Effector CD4-positive, alpha-beta T cell (primary cell): ENCODE measurements at places on chromosomes 1 and 21.

DNA sequence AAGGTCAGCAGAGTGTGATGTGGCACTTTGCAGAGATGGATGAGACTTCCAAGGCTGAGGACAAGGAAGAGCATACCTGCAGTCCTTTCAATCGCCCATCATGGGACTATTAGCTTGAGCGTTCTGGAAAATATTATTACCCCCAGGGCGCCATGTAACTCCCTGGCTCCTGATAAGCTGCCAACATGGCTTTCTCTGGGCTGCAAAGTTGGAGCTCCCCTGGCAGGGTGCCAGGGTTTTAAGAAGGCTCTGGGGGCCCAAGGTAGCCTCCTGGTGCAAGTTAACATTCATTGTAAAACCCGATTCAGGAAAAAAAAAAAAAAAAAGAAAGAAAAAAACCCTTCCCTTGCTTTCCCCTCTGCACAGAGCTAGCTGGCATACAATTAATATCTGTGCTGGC lies 196.7 kb downstream of the PBX1 start:
- no peak for DNase-seq

DNA sequence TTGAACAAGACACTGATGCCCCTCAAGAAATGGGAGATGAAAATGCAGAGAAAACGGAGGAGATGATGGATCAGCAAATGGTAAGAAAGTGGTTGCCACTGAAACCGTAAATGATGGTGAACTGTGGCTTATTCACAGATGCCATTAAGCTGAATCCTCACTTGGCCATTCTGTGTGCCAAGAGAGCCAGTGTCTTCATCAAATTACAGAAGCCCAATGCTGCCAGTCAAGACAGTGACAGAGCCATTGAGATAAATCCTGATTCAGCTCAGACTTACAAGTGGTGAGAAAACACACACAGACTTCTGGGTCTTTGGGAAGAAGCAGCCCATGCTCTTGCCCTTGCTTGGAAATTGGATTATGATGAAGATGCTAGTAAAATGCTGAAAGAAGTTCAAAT lies 52.5 kb downstream of the NBPF6 start:
- DNase-seq: no peak

GRCh38 chr1:197989058-197989457 lies 71.9 kb downstream of the LHX9 start:
- DNase-seq: no peak

DNA sequence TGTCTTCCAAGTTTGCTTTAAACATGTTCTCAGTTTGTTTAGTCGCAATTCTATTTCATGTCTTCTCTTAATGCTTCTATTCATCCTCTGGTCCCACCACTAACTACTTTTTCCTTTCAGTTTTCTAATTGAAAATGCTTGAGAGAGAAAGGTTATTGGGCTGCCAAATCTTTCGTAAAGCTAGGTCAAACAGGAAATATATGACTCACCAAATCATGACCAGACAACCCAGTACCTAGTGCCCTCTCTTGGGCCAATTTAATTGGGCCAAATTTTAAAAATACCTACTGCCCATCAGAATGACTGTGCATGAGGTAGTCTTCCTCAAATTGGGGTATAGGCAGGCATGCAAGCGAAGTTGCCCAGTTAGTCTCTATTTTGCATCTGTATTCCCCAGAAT lies 295.4 kb upstream of the PBX1 start:
- DNase-seq: no peak

DNA sequence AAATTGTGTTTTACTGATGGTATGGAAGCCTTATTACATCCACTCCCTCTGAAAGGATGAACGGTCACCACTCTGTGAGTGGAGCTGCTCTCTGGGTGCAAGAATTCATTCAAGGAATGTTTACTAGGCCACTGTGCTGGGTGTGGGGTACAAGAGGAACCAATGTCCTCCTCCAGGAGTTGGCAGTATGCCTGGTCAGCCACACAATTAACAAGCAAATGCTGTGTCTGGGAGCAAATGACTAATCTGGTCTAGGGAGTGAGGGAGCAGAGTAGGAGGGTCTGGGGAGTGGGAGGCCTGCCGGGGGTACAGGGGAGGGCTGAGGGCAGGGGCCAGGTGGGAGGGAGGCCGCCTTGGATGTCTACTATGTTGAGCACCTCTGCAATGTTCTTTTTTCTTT lies 27.2 kb upstream of the TDRD10 start:
- DNase-seq: no peak

- no peak for DNase-seq
Measured at GRCh38 chr1:231934797-231935196, 308.2 kb downstream of the DISC1 start.

GRCh38 chr1:206776229-206776628 lies 3.9 kb upstream of the IL10 start:
- DNase-seq: no peak

DNA sequence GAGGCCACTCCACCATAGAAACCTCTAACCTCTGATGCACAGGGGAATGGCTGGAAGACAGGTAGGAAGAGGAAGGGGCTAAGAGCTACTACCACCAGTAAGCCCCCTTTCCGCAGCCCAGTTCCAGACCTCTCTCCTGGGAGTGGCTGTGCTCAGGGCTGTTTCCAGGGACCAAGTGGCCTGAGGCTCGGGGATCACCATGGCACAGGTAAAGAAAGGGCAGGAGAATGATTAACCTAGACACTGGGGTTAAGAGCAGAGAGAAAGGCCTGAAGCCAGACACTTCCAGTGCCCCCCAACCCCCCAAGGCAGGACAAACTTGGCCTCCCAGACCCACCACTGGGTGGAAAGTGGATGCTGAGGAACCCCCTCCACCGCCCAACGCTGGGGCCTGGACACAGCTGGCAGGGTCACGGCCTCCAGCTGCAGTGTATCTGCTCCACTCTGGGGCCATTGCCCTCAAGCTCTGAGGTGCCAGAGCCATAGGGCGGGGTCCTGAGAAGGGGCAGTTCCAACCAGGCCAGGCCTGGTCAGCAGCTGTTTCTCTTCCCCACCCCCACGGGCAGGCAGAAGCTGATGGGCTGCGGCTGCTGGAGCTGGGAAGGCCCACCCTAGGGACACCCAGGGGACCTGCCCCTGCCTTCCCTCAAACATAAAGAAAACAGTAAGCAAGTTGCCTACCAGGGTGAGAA lies 2.6 kb downstream of the TAGLN2 start:
- DNase-seq: no peak

- no peak for DNase-seq
Measured at GRCh38 chr1:12548973-12549459, 69.0 kb downstream of the DHRS3 start.

DNA sequence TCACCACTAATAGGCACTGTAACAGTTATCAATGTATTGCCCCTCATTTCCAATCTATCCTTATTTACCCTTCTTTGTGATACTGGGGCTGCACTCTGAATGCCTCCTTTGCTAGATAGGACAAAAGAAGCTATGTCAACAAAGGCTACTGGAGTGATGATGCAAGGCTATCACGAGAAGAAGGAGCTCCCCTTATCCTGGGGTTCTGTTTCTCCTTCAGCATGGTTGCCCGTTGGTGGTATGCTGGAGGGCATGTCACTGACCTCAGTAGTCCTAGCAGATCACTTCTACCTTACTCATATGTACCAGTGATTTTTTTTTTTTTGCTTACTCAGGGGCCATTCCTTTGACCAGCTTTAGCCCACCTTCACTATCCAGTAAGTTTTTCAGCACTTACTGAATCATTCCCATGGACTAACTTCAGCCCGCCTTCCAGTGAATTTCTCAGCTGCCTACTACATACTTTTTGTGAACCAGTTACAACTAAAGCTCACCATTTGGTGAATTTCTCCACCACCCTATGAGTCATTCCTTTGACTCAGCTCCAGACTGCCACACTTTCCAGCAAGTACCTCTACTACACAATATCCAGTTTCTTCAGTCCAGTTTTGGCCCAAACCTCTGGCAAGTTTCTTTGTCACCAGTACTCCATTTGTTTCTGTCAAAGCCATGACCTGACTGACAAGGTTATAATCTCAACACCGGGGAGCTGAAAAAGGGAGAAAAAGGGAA lies 944.5 kb downstream of the KCNT2 start:
- DNase-seq: no peak

GRCh38 chr1:112504001-112504660 lies 4.6 kb upstream of the WNT2B start:
- no peak for DNase-seq

DNA sequence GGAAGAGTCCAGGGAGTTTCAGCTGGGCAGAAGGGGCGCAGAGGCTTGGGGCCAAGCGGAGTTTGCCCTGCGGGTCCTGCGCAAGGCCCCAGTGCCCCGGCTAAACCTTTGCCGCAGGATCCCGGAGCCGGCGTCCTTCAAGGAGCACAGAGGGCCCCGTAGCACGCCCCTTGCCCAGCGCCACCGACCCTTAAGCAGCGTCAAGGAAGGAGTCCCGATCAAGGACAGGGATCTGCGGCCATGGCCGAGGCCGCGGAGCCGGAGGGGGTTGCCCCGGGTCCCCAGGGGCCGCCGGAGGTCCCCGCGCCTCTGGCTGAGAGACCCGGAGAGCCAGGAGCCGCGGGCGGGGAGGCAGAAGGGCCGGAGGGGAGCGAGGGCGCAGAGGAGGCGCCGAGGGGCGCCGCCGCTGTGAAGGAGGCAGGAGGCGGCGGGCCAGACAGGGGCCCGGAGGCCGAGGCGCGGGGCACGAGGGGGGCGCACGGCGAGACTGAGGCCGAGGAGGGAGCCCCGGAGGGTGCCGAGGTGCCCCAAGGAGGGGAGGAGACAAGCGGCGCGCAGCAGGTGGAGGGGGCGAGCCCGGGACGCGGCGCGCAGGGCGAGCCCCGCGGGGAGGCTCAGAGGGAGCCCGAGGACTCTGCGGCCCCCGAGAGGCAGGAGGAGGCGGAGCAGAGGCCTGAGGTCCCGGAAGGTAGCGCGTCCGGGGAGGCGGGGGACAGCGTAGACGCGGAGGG lies 520 bp downstream of the CLIC6 start:
- DNase-seq: no peak

GRCh38 chr1:202586018-202586821 lies 124.0 kb downstream of the SYT2 start:
- DNase-seq: no peak

DNA sequence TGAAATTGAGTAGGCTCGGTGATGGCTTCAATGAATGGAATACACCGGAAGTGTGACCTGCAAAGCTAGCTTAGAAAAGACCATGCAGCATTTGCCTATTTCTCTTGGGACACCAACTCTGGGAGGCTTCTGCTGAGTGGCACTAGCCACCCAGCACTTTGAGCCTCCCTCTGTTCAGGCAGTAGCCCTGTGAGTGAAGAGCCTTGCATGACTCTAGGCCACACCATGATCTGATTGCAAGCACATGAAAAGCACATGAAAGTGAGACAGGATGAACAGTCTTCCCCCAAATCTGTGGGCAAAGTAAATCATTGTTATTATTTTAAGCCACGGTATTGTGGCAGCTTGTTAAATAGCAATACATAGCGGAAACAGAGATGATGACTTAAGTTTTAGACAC lies 2.8 kb downstream of the CD48 start:
- peak; percentile 21 for DNase-seq

GRCh38 chr1:182268669-182269068 lies 122.9 kb downstream of the GLUL start:
- DNase-seq: no peak

DNA sequence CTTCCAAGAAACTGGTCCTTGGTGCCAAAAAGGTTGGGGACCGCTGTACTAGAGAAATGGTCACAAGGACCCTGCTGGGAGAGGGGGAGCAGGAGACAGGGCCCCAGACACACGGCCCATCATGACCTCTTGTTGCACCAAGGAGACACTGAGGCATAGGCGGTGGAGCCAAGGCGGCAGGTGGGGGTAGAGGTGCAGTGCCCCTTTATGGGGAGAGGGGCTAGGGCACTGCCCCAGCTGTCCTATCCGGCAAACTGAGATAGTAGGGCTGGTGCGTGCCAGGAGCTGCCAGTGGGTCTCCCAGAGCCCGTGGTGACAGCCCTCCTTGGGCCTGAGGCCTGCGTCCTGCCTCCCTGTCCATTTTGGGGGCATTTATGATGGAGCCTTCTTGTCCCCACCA lies 20.3 kb downstream of the TNNT2 start:
- DNase-seq: no peak

GRCh38 chr1:37883671-37884070 lies 24.3 kb upstream of the MTF1 start:
- no peak for DNase-seq

- no peak for DNase-seq
Measured at GRCh38 chr1:224045556-224045955, 68.4 kb upstream of the FBXO28 start.

- no peak for DNase-seq
Measured at GRCh38 chr1:65166572-65167305, 18.7 kb downstream of the AK4 start.

GRCh38 chr1:18670121-18670867 lies 39.6 kb downstream of the PAX7 start:
- no peak for DNase-seq

- DNase-seq: no peak
Measured at GRCh38 chr1:231958448-231958847, 331.9 kb downstream of the DISC1 start.

DNA sequence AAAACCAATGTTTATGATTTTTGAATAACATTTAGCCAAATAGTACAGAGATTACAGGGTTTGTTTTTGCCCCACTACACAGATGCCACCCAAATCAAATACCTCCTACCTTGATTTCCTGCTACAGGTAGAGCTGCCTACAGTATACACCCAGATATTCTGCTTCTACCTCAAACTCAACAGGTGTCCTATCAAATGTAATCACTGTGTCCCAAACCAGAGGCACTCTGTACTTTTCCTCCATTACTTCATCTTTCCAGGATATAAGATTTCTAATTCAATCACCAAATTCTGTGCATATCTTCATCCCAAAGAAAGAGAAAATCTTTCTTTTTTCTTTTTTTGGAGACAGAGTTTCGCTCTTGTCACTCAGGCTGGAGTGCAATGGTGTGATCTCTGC lies 9.6 kb downstream of the PUM1 start:
- no peak for DNase-seq
